ENCODE measurements at places on chromosomes 6 and 20.

DNA sequence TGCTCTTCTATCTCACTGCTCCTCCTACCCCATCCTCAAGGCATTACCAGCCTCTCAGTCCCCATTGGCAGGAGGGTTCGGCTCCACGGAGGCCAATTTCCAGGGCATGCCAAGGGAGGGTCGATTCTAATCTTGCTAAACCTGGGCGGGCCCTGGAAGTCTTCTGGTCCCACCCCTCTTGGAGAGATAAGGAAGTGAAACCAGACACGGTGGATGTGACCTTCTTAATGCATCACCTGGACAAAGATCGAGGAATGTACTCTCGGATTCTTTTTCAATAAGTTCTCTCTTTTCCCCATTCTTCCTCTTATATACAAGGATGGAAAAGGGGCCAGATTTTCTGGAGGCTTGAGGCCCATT is 112.2 kb upstream of the ARMC2 start:
- DNase-seq, result no peak

DNA sequence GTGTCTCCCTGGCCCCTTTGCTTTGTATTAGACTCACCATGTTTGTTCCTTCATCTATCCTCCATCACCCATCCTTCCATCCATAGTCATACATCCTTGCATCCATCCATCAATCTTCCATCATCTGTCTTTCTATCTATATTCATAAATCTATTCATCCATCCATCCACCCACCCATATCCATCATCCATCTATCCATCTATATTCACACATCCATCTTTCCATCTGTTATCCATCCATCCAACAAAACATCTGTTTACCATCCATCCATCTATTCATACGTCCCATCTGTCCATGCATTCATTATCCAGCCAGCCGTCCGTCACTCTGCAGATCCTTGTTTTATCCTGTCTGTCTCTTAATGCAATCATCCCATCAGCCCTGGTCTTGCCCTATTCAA is 10.6 kb downstream of the DDR1 start:
- DNase-seq, result no peak

DNA sequence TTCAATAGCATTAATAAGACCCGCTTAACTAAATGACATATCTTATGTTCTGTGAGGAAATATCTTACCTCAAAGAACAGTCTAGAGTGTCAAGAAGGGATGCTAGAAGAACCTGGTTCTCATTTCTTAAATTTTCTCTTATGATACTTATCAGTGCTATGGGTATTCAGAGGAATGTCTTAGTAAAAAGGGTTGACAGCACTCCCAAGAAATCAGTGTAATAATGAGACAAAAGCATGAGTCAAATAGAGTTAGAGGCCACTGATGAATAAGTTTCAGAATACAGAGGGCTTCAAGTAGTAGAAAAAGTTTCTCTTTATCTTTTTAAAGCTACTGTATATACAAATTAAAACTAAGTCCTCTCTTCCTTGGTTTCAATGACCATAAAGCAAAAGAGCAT is 242.8 kb downstream of the GJA1 start:
- DNase-seq, result no peak

DNA sequence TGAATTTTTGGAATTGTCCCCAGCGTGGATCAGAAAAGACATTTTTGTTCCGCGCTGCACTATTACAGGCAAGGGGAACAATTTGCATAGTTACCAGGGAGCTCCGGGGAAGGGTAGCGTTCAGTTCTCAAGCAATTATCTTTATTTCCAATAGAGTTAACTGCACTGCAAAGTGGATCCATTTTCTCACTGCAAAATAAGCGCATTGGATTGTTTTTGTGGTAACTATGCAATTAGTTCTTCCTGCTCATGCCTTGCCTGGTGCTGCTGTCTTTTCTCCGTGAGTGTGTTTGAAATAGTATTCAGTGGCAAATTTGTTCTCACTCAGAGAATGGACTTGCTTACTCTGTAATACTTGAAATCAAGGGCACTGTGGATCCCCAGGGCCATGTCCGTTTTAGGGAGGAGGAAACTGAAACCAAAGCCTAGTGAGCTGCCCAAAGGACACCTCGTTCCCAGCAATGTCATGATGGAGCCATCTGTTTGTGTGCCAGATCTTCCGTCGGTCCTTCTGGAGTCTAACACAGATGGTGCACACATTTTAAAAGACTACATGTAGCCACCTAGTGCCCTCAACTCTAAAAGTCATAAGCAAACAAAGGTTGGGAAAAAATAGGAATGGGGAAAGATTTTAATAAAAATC is 7.4 kb upstream of the PCK1 start:
- no peak for DNase-seq

DNA sequence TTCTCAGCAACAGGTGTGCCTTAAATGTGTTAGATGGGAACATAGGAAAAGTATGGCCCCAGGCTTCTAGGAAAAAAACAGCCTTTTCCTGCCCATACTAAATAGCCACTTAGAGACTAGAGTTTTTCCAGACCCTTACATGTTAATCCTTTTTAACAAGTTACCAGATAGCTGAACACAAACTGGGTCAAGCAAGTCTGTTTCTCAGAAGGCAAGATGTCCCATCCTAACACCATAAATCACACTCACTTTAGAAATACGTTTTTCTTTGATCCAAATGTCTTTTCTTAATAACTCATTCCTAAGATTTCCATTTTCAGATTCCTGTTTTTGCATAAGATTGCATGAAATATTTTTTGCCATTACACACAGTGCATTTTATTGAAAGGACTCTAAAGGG is 241.3 kb downstream of the KCNQ5 start:
- no peak for DNase-seq

DNA sequence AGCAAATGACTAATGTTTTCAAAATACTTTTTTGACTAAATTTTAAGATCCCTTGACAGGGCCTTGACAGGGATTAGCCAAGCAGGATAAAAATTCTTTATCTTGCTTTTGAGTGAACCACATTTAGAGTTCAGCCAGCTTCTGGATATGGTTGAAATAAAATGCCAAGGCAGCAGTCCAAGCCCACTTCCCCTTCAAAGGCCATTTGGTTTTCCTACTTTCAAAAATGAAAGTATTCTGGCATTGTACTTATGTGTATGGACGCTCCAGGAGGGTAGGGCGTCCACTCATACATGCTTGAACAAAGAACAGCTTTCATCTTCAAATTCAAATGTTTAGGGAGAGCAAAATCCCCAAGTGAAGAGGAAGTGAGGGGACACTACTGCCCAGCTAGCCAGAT is 82.3 kb upstream of the BCLAF1 start:
- no peak for DNase-seq

- no peak for DNase-seq
Observed at GRCh38 chr6:1940381-1940780, 305.0 kb downstream of the GMDS start.

DNA sequence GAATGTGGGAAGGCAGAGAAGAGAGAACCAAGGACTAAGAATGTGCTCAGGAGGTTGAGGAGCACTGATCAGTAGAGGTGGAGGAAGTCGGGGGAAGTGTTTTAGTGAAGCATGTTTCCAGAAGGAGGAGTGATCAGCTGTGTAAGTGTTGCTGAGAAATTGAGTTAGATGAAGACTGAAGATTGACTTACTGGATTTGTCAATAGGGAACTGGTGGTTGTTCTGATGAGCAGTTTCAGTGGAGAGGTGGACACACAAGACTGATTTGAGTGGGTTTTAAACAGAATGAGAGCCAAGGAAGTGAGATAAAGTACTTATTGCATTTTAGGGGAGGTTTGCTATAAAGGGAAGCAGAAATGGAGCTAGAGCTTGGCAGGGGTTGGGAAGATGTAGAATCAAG is 182.6 kb downstream of the CDKAL1 start:
- no peak for DNase-seq

- no peak for DNase-seq
Observed at GRCh38 chr6:68039641-68040311, 595.3 kb upstream of the ADGRB3 start.

GRCh38 chr6:21648475-21649050 is 55.0 kb downstream of the SOX4 start:
- no peak for DNase-seq

DNA sequence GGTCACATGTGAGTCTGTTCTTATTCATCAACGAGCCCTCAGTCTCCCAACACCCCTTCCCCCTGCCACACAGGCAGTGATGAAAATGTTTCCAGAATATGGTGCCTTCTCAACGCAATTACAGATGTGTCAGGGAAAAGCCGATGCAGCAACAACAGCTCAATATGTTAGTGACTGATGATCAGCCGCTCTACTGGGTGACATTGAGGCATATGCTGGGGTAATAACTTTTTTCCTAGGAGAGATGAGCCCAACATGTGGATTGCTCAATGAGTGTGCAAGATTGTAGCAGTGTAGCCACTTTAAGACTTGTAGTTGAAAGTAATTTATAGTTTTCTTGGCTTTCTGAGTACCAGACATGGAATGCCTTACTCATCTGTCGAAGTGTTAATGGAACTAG is 49.4 kb downstream of the DTD1 start:
- DNase-seq, result no peak

GRCh38 chr20:43066125-43066524 is 123.6 kb downstream of the PTPRT start:
- no peak for DNase-seq

GRCh38 chr6:161946461-161946860 is 672.6 kb upstream of the AGPAT4 start:
- DNase-seq, result no peak

DNA sequence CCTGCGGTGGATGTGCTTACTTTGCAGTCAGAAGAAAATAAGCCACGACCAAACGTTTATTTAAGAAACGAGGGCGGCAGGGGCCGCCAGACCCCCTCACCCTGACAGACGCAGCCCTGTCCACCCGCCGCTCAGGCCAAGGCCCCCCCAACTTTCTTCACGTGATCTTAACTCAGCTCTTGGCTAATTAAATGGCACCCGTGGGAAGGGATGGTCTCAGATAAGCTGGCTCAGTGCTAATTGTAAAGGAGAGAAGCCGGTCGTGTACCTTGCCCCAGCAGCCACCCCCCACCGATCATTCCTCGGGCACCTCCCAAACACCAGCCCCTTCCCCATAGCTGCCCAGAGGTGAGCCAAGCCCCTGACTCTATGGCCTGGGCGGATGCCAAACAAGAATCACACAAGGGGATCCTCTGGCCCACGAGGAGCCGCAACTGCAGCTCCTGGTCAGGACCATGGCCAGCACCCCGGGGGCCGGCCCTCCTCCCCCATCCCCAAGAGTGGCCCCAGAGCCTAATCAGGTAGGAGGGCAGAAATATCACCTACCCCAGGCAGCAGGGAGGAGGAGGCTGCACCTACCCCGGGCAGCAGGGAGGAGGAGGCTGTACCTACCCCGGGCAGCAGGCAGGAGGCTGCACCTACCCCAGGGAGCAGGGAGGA is 11.2 kb downstream of the KCNQ2 start:
- DNase-seq, result no peak

DNA sequence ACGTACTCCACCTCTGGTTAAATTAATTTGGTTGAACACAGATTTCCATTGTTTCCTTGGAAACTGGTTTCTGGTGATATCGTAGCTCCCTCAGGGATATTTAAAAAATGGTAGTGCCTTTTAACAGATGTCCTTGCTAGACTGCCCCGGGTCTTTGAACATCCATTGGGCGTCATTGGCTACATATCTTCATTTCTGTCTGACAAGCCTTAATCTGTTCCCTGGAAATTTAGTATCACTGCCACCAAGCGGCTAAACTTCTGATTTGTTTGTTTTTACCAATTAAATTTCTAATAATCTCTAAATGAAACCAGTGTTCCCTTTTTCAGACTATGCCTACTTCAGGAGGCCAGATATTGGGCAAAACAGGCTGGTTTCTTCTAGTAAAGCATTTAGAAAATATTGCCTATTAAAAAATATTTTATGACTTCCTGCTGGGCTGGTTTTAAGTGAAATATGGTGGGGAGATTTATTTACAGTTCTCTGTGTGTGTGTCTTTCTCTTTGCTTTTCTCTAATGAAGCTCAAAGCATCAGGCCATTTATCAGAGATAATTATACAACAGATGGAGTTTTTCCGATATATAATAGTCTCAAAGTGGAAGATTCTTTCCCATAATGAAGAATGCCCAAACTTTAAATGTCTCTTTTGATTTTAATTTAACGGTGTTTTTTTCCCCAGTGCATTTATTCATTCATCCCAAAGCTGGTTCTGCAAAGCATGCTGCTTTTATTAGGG is 249.5 kb downstream of the ZFAND3 start:
- peak; percentile 61 for DNase-seq

GRCh38 chr6:44064089-44064947 is 62.9 kb downstream of the MRPL14 start:
- no peak for DNase-seq

DNA sequence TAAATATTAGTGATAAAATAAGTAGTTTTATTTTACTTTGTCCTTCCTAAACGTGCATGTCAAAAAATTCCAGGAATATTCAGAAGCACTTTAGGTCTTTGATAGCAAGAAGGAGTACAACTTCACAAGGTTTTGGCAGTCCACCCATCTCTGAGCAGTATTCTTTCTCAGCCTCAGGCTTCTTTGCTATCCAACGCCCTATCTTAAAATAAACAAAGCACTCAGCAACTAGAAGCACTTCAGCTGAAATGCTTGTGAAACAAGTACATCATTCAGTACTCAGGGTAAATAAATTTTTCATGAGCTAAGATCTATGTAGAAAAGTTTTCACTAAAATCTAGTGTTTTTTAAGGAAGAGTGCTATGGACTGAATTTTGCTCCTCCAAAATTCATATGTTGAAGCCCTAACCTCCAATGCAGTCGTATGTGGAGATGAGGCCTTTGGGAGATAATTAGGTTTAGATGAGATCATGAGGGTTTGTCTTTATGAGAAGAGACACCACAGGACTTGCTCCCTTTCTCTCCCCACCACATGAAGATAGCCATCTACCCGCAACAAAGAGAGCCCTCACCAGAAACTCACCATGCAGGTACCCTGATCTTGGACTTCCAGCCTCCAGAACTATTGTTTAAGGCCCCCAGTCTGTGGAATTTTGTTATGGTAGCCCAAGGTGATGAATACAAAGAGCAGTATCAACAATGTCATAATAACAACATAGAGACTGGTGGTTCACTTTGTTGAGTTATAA is 539.1 kb downstream of the TFAP2A start:
- DNase-seq, result no peak

- DNase-seq, result no peak
Observed at GRCh38 chr6:114282292-114282691, 60.5 kb downstream of the HS3ST5 start.

- DNase-seq, result peak; percentile 75
Observed at GRCh38 chr6:157669747-157670216, 153.3 kb upstream of the SNX9 start.

DNA sequence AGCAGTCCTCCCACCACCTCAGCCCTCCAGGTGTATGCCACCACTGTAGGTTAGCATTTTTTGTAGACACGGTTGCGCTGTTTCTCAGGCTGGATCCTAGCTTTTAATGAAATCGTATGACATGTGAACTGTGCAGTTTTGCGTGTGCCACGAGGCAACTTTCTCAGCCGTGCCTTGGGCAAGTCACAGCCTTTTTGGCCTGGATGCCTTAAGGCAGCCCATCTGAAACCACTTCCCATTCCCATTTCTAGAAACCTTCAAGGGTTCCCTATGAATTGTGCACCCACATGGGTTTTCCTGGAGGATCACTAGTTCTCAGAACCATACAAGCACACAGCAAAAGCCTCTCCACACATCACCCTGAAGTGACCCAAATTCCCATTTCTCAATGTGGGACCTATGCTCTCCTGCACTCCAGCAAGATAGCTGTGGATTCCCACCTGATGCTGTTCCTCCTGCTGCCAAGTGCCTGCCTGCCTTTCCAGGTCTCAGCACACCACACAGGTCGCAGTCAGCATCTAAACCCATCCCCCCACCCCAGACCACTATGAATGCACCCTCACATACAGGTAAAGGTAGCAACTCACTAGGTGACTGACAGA is 28.9 kb downstream of the SNX5 start:
- DNase-seq, result no peak

GRCh38 chr6:147167576-147168461 is 36.4 kb upstream of the STXBP5 start:
- DNase-seq, result no peak

All from SK-N-SH (cell line).